ENCODE measurements at places on chromosomes 12 and 14.

- DNase-seq: no peak
Measured at GRCh38 chr12:122215771-122216170, 10.1 kb downstream of the DIABLO start.

GRCh38 chr12:67068761-67069450, 200.3 kb upstream of the CAND1 start:
- no peak for DNase-seq

DNA sequence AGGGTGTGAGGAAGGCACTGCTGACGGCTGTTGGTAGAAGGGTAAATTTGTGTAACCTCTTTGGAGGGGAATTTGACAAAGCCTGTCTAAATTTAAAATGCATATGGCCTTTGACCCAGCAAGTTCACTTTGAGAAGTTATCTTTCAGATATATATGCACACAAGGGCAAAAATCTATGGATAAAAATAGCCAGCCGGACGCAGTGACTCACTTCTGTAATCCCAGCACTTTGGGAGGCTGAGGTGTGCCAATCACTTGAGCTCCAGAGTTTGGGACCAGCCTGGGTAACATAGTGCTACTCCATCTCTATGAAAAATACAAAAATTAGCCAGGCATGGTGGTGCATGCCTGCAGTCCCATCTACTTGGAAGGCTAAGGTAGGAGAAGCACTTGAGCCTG, 13.4 kb downstream of the UBC start:
- no peak for DNase-seq

DNA sequence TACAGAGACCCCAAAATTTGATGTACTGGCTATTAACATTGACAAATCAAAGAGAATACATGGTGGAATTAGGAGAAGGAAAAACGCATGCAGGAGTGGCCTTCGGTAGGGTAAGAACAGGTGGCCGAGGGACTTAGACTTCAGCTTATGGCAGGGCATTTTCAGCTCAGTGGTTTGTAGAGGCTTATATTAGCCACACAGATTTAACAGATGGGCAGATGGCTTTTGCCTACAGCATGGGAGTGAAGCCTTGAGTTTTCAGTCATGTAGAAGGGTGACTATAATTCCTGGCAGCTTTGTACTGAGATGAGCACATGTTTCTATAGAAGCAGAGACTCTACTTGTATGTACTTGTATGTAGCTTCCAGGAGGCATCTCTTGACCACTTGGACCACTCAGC, 40.9 kb upstream of the PLEKHA5 start:
- DNase-seq: no peak

GRCh38 chr14:67358924-67359774, 455 bp downstream of the ATP6V1D start:
- DNase-seq: peak; percentile 61

- DNase-seq: no peak
Measured at GRCh38 chr14:32244404-32244803, 41.3 kb upstream of the RNU6-8 start.

DNA sequence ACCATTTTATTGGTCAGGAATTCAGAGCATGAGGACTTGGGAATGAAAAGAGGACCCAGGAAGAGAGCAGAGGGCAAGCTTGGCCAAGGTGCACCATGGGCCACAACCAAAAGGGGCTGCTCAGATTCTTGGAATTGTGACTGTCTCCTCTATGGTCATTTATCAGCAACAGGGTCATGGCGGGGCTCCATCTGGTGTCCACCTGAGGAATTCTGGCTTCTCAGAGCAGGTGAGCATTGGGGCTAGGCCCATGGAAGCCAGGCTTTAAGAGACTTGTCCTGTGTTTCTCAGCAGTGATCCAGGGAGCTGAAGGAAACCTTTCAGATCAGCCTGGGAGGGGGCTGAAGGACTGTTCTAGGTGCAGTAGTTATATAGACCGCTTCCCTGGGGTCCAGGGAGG, 2.6 kb upstream of the RIN3 start:
- no peak for DNase-seq

- no peak for DNase-seq
Measured at GRCh38 chr12:46269429-46270241, 792 bp upstream of the SLC38A1 start.

DNA sequence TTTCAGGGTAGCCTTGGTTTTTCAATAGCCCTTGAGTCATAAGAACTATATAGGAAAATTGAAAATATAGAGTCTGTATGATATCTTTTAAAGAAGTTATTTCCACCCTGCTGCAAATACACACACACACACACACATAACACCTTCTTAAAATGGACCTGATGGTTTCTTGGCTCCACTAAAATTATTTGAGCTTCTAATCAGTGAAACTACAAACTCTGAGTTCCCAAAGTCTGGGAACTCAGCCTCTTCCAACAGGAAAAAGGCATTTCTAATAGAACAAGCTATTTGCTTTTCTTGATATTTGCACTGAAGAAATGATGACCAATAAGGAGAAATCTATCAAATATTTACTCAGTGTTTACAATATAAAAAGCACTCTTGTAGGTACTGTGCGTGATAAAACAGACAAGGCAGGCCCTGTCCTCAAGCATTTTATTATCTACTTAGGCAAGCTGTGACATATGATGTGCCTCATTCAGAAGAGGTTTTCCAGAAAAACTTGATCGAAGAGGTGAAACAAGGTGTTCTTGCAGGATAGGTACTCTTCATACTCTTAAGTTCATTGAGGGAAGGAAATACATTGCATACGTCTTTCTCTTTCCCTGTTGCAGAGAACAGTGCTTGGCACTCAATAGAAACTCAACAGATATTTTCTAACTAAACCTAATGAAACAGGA, 88.6 kb downstream of the MGST1 start:
- no peak for DNase-seq

GRCh38 chr14:104698688-104699425, 9.4 kb downstream of the INF2 start:
- no peak for DNase-seq

- no peak for DNase-seq
Measured at GRCh38 chr12:70936203-70936813, 15.8 kb upstream of the PTPRR start.

DNA sequence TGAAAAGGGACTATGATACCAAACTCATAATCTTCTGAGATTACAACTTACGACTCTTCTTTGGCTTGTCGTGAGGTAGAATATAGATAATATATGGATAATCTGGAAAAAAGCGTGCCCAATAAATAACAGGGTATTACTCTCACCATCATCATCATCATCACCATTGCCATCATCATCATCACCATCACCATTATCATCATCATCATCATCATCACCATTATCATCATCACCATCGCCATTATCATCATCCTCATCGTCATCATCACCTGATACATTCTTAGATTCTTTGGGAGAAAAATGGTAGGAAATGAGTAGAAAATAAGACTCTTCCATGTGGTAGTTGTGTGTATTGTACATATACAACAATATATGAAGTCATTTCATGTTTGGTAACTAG, 259.8 kb downstream of the SYT1 start:
- DNase-seq: no peak

DNA sequence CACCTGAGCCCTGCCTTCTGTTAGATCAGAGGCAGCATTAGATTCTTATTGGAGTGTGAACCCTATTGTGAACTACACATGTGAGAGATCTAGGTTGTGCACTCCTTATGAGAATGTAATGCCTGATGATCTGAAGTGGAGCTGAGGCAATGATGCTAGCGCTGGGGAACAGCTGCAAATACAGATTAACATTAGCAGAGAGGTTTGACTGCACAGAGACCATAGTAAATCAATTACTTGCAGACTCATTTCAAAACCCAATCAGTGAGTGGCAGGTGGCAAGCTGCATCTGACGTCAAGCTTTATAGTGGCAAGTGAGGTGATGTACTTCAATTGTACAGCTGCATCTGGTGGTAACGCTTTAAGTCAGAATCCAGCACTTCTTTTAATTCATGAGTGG, 141.6 kb downstream of the GPHN start:
- DNase-seq: no peak

DNA sequence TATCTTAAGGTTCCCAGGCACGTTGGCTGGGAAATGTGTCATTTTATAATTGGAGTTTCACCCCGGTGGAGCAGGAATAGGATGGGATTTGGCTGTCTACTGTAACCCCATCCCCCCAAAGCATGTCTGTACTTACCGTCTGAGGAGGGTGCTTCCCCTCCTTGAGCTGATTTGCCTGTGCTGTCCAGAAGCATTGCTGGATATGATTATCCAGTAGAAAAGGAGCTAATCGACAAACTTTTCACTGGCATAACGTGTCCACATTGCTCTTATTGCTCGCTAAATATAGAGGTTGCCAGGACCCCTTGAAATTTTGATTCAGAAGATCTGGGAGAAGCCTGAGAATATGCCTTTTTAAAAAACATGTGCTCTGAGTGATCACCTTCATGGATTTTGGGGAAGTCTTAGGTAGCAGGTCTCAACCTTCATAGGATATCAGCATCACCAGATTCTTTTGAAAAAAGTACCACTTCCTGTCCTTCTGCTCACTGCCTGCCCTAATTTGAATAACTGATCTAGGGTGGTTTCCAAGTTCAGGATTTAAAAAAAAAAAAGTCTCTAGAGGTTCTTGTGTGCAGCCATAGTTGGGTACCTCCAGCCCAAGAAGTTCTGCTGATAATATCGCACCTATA, 80.4 kb upstream of the KCNA1 start:
- no peak for DNase-seq

GRCh38 chr12:110091136-110091711, 32.9 kb upstream of the IFT81 start:
- DNase-seq: no peak

- DNase-seq: no peak
Measured at GRCh38 chr14:77198561-77198960, 17.0 kb downstream of the TMEM63C start.

DNA sequence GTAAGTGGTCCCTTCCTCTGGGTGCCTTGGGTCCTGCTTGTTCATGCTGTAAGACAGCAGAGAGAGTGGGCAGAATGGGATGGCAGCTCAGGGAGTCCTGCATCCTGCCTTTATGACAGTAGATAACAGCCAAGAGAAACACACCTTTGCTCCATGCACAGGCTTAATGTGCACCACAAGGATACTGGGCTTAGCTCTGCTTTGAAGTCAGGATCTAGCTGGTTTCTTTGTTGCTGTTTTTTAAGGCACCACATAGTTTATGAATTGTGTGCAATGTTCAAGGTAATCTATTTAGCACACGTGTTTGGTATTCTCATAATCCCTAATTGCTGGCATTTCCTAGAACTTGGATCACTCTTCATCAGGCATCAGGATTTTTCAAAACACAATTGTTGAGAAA, 239.5 kb upstream of the DCN start:
- DNase-seq: no peak

- DNase-seq: no peak
Measured at GRCh38 chr14:96167224-96168148, 37.2 kb upstream of the BDKRB2 start.

DNA sequence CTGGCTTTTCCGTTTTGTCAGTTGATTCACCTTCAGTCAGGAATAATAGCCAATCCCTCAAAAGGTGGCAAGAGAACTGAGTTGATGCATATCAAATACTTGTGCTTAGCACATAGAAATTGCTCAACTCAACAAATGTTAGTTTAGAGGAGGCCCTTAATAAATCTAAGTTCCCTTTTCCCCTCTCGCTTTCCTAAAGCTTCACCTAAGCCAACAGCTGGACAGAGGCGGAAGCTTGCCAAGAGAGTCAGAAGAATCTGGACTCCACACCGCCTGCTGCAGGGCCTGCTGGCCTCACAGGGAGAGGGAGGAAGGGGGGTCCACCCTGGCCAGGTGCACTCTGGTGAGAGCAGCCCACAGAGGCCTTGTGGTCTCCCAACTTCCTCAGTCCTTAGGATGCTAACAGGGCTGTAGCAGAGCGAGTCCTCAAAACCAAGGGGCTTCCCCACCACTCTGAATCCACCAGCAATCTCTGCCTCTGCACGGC, 213.1 kb downstream of the CHST11 start:
- no peak for DNase-seq

- peak; percentile 62 for DNase-seq
Measured at GRCh38 chr12:7907009-7907408, 29.0 kb downstream of the SLC2A3 start.

- DNase-seq: no peak
Measured at GRCh38 chr14:67886191-67886590, 66.6 kb downstream of the RAD51B start.

DNA sequence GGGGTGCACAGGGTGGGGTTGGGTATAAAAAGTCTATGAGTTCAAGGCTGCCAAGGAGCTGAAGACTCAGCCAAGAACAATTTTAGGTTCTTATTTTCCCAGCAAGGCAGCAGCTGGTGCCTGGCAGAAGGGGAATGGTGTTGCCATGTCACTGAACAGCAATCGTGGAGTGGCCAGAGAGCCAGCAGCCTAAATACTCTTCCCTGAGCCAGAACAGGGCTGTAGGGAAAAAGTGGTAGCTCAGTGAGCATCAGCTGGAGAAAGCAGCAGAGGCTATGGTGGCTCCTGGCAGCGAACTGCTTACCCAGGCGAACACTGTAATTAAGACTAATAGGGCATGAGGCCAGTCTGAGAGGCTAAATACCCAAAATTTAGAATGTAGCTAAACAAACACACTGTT, 334.9 kb downstream of the RMST start:
- DNase-seq: no peak

DNA sequence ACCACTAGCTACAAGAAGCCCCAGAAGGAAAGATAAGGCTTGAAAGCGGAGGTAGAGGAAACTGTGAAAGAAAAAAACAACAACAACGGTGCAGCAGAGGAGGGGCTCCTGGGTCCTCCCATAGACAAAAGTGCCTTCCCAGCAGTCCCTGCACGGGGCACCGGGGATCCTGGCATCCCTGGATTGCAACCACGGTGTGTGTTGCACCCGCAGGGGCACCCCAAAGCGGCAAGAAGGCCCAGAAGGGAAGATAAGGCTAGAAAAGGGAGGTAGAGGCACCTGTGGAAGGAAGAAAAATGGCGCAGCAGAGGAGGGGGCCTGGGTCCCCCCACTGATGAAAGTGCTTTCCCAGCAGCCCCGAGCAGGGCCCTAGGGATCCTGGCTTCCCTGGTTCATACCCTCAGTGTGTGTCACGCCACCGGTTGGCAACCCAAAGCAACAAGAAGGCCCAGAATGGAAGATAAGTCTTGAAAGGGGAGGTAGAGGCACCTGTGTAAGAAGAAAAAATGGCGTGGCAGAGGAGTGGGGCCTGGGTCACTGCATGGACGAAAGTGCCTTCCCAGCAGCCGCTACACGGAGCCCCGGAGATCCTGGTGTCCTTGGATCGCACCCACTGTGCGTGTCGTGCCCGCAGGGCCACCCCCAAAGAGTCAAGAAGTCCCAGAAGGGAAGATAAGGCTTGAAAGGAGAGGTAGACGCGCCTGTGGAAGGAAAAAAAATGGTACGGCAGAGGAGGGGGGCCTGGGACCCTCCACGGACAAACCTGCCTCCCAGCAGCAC, 281.0 kb downstream of the ALG10 start:
- no peak for DNase-seq

GRCh38 chr12:52005218-52005902, 1.4 kb upstream of the TAMALIN start:
- no peak for DNase-seq

DNA sequence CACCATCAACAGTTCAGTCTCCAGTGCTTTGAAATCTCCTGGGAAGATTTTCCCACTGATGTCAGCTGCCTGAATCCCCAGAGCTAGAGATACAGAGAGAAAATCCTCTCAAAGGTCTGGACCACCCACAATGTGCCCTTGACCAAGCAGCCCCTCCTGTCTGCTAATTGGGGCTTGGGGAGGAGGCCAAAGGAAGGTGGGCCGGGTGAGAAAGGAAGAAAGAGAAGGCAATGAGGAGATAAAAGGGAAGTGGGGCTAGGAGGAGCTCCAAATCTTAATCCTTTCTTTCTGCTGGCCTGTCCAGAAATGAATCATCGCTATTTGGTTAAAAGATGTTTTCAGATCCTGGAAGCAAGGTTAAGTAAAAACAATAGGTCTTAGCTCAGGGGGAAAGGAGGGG, 322.9 kb downstream of the BCL11B start:
- DNase-seq: no peak

GRCh38 chr12:12720052-12720451, 2.9 kb downstream of the CDKN1B start:
- DNase-seq: no peak

Measured in HS-27A (cell line).